CD4-positive, alpha-beta T cell treated with Interleukin-15 for 4 hours (primary cell): ENCODE measurements at places on chromosomes 6 and 20.

- DNase-seq = peak; percentile 50
These were observed 9.6 kb downstream of the IGF2R start for GRCh38 chr6:159978291-159979135.

DNA sequence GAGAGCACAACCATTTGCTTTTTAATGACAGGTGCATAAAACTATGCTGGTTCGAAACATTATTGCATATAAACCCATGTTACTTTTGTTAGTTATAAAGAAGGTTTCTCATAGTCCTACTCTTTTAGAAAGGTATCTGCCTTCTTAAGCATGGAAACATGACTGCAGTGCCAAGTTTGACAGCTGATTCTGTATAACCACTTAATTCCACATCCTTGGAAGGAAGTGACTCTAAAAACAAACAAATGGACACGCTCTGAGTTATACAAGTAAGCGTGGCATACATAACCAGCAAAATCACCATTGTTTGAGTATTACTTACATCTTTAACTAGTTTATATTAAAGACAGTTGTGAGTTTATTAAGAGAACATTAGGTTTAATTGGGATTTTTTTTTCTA is 125.0 kb upstream of the HDGFL1 start:
- DNase-seq = no peak

GRCh38 chr6:137780447-137781034 is 86.5 kb upstream of the TNFAIP3 start:
- DNase-seq = no peak

- DNase-seq = no peak
These were observed 74.7 kb downstream of the SOBP start for GRCh38 chr6:107564589-107564951.

- no peak for DNase-seq
These were observed 3.6 kb downstream of the GRM4 start for GRCh38 chr6:34142061-34142998.

DNA sequence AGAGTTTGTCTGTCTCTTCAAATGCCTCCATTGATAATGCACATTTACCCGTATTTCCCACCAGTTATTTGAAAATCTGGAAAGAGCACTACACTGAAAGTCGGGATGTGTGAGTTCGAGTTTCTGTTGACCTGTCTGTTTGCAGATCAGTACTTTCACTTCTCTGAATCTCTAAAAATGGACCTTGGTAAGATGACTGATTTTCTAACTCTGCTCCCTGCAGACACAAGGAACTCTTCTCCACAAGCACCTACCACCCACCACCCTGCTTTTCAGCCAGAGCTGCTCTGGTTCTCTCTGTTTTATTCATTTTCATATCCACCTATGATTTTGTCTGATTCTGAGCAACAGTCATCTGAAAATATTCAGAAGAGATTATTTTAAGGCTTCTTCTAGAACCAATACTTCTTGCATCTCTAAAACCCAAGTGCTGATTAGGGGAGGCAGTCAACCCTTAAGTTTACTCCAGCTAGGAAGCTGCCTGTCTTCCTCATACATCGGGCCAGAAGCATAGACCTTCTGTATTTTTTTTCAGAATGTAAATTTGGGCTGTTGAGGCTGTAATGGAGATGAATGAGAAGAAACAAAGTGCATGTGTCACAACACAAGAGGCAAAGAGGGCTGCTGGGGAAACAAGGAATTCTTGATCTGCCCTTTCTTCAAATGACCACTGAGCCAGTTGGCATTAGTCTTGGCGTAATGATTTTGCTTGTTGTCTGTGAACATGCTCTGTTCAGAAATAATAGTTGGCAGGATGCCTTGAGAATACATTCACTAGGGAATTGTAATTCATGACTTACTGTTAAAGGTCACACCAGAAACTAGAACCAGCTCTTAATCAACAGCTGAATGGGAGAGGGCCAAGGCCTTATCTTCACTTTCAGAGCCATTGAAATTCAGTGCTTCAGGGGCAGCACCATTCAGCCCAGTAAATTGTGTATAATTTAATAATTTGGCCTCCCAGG is 85.4 kb upstream of the MYLIP start:
- no peak for DNase-seq

- no peak for DNase-seq
These were observed 114.1 kb downstream of the HS3ST5 start for GRCh38 chr6:114228675-114229074.

- DNase-seq = no peak
These were observed 36.9 kb upstream of the CD2AP start for GRCh38 chr6:47440719-47441118.

DNA sequence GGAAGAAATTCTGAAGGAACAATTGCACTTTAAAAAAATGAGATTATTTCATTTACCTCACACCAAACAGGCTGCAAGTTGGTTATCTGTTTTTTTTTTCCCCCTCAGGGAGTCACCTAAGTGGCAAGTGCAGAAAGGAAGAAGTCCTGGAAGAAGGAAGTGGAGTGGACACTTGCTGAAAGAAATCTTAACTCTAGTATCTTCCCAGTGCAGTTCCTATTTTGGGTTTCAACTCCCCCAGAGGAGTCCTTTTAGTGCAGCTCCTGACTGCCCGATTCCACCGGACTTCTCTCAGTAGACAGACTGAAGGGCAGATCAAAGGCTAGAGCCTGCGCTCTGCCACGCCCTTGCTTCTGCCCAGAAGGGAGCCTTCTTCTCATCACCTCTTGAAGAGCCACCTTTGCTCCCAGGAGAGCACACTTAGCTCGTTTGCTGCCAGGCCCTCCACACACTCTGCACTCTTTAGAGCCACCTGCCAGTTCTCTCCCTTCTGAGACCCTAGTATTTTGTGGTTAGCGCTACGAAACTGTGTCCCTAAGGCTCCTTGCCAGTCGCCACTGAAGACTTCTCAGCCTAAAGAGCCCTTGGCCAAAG is 4.9 kb downstream of the MTCL3 start:
- no peak for DNase-seq

DNA sequence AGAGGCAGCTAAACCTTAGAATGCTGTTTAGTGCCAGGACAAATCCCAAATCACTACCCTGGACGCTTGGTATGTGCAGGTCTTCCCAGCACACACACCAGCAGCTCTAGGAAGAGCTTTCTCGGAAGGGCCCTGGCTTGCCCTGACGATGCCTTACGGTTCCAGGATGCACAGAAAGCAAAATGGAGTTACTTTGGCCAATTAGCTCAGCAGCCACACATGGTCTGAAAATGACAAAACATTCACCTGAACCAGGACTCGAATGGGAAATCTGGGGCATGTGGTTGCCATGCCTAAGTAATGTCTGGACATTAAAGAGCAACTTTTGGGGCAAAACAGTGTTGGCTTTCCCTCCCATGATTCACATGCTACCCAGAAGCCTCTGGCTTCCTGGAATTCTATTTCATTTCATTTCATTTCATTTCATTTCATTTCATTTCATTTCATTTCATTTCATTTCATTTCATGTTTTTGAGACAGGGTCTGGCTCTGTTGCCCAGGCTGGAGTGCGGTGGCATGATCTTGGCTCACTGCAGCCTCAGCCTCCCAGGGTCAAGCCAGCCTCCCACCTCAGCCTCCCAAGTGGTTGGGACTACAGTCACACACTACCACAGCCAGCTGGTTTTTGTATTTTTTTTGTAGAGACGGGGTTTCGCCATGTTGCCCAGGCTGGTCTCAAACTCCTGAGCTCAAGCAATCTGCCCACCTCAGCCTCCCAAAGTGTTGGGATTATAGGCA is 153.3 kb downstream of the ZDHHC14 start:
- no peak for DNase-seq

DNA sequence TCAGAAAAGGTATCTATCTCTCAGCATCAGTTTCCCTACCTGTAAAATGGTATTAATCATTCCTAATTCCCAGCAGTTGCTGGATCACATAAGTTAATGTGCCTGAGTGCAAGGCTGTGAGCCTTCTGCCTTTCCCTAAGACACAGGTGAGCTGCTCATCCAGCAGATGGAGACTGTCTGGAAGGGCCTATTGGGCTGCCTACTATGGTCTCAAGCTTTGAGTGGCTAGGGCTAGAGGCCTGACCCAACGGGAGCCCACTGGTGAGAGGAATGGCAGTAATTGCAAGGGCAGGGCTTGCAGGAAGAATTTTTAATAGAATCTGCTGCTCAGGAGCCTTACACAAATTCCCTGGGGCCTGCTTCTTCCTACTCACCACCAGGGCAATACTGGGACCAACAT is 4.3 kb downstream of the KHDC1 start:
- no peak for DNase-seq

GRCh38 chr20:32999603-33000250 is 4.5 kb downstream of the SUN5 start:
- no peak for DNase-seq

DNA sequence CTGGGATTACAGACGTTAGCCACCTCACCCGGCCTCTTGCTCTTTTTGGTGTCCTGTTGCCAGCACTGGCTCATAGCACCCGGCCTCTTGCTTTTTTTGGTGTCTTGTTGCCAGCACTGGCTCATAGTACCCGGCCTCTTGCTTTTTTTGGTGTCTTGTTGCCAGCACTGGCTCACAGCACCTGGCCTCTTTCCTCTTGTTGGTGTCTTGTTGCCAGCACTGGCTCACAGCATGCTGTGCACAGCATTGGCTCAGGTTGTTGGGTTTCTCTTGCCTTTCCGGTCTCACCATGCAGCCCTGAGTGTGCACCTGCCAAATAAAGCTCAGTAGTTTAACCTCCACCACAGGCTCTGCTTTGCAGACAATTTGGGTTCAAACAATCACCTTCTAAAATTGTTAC is 208.2 kb downstream of the THBS2 start:
- DNase-seq = no peak

DNA sequence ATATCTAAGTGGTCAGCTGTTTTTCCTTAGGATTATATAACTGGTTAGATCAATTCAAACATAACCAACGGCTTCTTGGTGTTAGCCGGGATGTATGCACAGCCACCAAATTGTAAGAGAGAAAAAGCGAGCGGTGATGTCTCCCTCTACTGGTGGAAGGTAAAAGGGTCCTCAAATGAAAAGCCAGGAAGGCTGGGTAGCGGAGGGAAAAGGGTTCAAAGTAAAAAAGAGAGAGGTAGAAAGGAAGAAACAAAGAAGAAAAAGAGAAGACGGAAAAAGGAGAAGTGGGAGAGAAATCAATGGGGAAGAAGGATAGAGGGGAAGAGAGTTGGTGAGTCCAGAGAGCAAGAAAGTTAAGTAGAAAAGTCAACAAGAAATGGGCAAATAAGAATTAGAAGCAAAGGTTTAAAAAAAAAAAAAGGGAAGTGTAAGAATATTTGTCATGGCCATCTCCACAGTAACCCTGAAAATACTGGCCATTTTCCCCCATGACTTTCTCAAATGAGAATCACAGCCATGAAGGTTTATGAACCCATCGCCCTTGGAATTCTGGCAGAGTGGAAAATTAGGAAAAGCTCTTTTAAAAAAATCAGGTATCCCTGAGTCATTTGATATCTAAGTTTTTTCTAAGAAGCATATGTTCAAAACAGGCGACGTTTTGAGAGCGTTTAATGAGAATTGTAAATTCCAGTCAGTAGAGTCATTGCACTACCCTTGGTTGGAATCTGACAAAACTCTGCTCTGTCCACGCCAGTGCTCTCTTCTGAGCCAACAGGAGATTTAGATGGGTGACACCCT is 155.6 kb upstream of the SNX9 start:
- peak; percentile 62 for DNase-seq

- no peak for DNase-seq
These were observed 19.4 kb downstream of the ALDH8A1 start for GRCh38 chr6:134930463-134930862.

DNA sequence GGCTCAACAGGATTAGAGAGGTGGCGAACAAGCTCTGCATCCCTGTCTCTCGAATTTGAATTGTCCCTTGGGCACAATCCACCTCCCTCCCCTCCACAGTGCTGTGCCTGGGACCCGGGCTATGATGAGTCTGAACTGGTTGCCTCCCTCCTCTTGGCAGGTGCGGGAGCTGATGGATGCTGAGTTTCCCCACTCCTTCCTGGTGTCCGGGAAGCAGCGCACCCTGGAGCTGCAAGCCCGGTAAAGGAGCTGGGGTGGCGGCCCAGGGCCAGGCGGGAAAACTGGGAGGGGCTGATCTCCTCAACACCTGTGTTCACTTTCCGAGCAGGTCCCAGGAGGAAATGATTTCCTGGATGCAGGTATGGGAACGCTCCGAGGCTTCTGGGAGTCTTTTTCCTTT is 14.9 kb downstream of the FGD2 start:
- DNase-seq = no peak

DNA sequence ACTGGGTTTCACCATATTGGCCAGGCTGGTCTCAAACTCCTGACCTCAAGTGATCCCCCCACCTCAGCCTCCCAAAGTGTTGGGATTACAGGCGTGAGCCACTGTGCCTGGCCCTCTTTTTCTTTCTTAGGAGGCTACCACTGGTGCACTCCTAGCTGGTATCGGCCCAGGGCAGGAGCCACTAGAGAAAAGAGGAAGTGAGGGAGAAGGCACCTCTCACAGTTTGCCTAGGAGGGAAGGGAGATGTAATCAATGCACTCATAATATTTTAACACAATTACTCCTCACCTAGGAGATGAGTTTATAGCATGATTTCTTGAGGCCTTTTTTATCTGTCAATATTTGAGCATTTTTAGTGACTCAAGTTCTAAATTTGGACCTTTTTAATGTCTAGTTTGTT is 189.0 kb upstream of the SOX4 start:
- no peak for DNase-seq

DNA sequence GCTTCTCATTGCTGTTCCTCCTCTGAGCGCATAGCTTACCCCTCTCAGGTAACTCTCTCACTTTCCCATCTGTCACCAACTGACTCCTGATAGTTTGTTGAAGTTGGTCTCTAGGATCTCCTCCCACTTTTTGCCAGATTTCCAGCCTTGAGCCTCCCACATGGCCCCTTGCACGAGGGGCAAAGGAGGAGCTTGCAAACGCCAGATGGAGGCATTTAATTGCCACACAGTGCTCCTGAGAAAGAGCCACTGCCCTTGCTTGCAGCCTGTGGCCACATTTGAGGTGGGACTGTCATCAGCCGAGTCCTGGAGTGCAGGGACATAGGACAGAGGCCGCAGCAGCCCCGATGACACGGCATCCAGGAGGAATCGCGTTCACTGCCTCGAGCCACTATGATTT is 348.7 kb downstream of the SMOC2 start:
- no peak for DNase-seq

- no peak for DNase-seq
These were observed 296.2 kb downstream of the RIMS1 start for GRCh38 chr6:72182337-72183246.

DNA sequence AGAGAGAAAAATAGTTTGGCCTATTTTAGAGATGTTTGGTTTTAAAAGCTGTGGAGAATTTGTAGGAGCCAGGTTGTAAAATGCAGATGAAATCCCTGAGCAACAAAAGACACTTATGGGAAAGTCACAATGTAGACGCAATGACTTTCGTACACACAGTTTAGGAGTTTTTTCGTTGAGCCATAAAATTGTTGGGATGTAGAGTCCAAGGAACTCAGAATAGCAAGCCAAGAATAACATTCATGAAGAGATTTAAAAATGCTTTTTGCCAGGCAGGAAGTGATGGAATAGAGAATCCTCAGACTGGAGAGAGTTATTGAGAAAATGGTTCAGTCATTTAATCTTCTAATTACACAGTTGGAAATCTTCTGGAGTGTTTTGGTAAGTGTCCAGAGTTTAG is 11.5 kb upstream of the PROKR2 start:
- DNase-seq = no peak

DNA sequence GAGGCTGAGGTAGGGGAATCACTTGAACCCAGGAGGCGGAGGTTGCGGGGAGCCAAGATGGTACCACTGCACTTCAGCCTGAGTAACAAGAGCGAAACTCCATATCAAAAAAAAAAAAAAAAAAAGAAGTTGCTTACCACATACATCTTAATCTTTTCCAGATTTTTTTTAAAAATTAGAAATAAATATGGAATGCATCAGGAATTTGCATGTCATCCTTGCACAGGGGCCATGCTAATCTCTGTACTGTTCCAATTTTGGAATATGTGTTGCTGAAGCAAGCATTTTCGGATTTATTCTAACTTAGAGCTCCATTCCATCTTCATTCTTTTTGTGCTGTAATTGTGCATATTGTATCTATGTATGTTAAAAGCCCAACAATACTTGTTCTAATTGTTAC is 62.5 kb downstream of the TRPC4AP start:
- DNase-seq = no peak
